ENCODE measurements at places on chromosomes 13 and 19.

- DNase-seq, result no peak
These were observed 9.4 kb upstream of the ZNF428 start for GRCh38 chr19:43628646-43629326.

DNA sequence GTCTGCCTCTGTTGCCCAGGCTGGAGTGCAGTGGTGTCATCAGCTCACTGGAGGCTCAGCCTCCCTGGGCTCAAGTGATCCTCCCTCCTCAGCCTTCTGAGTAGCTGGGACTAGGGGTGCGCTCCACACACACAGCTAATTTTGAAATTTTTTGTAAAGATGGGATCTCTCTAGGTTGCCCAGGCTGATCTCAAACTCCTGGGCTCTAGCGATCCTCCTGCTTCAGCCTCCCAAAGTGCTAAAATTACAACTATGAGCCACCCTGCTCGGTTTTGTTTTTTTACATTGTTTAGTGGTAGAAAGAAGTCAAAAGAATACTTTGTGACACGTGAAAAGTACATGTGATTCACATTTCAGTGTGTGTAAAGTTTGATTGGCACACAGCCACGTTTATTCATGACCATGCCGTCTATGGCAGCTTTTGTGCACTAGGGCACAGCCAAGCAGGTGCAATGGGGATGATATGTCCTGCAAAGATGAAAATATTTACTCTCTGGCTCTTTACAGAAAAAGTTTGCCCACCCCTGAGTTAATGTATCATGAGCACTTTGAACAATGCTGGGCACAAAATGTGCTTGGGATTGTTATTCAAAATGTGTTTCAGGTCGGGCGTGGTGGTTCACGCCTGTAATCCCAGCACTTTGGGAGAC is 16.2 kb upstream of the NFIC start:
- no peak for DNase-seq

DNA sequence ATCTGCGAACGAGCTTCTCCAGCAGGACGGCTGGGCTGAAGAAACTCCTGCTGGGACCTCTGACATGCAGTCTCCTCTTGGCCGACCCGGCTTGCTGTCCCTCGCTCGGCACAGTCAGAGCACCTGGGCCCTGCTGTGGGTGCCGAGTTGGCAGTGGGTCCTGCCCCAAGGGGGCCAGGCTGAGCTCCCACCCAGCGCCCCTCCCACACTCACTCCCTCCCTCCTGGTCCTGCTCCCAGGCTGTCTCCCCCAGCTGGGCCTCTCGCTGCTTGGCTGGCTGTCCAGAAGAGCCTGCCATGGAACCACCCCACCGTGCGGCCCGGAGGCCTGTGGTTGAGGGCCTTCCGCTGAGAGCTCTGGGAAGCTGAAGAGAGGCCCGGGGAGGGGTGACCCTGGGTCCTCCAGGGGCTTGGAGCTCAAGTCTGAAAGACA is 6.0 kb downstream of the AKT2 start:
- DNase-seq, result no peak

GRCh38 chr13:111177081-111177711 is 62.1 kb downstream of the ARHGEF7 start:
- DNase-seq, result no peak

- peak; percentile 94 for DNase-seq
These were observed 13.6 kb downstream of the LTBP4 start for GRCh38 chr19:40614622-40615411.
